NCI-H187 treated with DMSO at 0.1 percent for 48 hours (cell line): ENCODE measurements at places on chromosomes 5 and 9.

- no peak for DNase-seq
Measured at GRCh38 chr5:124706051-124706450, 40.4 kb downstream of the ZNF608 start.

- no peak for DNase-seq
Measured at GRCh38 chr5:72692651-72693442, 123.6 kb upstream of the TNPO1 start.

GRCh38 chr9:131239161-131239975 is 36.9 kb downstream of the FAM78A start:
- DNase-seq: no peak

GRCh38 chr5:125484742-125485641 is 738.6 kb upstream of the ZNF608 start:
- DNase-seq: peak; percentile 97

DNA sequence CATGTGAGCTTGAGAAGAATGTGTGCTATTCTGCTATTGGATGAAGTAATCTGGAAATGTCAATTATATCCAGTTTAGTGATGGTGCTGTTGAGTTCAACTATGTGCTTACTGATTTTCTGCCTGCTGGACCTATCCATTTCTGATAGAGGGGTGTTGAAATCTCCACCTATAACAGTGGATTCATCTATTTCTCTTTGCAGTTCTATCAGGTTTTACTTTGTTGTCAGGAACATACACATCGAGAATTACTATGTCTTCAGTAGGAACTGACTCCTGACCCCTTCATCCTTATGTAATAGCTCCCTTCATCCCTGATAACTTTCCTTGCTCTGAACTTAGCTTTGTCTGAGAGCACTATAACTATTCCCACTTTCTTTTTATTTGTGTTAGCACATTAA is 16.7 kb upstream of the CDC14B start:
- DNase-seq: no peak

GRCh38 chr9:130689937-130690700 is 3.5 kb upstream of the EXOSC2 start:
- DNase-seq: no peak

- DNase-seq: no peak
Measured at GRCh38 chr9:79353856-79354520, 217.8 kb upstream of the TLE4 start.

DNA sequence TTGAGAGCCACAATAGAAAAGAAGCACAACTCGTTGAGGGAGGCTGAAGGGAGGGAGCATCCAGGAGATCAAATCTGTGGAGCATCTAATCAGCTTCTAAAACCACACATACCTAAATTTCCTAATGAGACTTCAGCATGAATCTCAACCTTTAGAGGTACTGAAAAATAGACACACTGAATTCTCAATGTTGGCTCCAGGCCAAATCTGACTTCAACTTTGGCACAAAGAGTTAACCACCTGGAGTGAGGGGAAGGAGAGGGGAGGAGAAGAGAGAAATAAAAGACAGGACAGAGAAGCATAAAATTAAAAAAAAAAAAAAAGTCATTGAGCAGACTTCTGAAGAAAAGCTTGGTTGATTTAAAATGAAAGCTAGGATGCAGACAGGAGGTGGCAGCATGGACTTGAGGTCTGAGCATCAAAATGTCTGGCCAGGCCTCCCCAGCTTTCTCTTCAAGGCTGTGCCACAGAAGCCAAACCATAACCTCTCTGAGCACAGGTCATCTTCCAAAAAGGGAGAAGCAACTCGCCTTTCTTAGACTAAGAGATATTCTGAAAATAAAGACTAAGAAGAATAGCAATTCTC is 205.6 kb downstream of the DENND1A start:
- no peak for DNase-seq

DNA sequence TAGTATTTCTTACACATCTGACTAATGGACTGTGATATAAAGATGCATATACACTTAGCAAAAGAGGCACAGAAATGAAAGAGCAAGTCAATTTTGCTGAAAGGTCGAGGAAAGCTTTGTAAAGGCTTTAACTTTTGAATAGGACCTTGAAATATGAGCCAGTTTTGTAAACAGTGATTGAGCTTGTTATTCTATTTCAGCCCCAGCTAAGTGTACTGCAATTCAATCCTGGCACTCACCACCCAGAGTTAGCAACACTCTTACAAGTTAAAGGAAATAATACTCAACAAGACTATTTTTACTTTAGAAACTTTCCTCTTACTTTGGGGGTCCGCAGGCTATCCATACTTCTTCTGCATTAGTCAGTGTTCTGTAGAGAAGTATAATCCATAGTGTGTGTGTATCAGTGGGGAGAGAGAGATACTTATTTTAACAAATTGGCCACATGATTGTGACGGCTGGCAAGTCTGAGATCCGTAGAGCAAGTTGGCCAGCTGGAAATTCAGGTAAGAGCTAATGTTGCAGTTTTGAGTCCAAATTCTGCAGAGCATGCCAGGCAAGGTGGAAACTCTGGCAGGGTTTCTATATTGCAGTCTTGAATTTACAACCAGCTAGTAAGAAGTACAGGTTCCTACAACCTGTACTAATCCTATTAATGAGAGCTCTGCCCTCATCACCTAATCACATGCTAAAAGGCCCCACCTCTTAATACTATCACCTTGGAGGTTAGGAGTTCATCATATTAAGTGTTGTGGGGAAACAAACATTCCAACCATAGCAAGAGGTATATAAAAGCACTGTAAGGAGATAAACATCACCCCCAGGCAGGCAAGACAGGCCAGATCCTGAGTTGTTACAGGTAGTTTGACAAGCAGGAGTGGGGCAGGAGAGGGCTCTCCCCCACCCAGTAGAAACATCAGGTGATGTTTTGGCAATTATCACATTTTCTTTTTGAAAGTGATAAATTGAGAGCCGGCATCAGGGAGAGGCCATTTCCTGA is 33.6 kb downstream of the IL7R start:
- no peak for DNase-seq

- no peak for DNase-seq
Measured at GRCh38 chr9:93661591-93661990, 85.2 kb downstream of the PHF2 start.

GRCh38 chr5:2909035-2909434 is 157.6 kb upstream of the IRX2 start:
- DNase-seq: no peak

- peak; percentile 74 for DNase-seq
Measured at GRCh38 chr9:113056191-113057106, at the start of gene ZFP37. Gene ZFP37, minus strand, starts transcription at chr9:113056724. Its CDS starts 36 bp downstream, at chr9:113056688.

- no peak for DNase-seq
Measured at GRCh38 chr5:16542236-16542635, 74.6 kb downstream of the RETREG1 start.

DNA sequence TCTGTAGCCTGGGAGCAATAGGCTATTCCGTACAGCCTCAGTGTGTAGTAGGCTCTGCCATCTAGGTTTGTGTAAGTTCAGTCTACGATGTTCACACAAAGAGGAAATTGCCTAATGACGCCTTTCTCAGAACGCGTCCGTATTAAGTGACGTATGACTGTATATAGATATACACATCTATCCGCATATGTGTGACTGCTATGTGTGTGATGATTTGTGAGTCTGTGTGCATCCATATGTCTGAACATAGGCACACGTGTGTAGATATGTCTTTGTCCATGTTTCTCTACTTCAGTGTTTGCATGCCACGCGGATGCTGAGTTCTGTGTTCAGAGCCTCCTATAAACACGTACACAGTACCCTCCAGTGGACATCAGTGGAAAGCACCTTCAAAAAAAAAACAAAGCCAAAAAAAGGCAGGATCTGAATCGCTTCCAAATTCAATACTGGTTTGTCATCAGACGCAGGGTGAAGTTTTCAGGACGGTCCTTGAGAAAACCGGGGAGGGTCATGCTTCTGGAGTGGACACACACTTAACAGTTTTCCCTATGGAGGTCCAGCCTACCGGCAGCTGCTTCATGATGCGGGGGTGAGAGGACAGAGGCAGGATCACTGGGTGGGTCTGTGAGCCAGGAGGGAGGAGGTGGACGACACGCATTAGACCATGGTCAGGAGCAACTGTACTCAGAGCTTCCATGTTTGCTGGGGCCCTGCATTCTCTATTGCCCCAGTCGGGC is 29.5 kb upstream of the ALDH1B1 start:
- DNase-seq: no peak

GRCh38 chr5:119161430-119161829 is 90.5 kb downstream of the DMXL1 start:
- DNase-seq: no peak

DNA sequence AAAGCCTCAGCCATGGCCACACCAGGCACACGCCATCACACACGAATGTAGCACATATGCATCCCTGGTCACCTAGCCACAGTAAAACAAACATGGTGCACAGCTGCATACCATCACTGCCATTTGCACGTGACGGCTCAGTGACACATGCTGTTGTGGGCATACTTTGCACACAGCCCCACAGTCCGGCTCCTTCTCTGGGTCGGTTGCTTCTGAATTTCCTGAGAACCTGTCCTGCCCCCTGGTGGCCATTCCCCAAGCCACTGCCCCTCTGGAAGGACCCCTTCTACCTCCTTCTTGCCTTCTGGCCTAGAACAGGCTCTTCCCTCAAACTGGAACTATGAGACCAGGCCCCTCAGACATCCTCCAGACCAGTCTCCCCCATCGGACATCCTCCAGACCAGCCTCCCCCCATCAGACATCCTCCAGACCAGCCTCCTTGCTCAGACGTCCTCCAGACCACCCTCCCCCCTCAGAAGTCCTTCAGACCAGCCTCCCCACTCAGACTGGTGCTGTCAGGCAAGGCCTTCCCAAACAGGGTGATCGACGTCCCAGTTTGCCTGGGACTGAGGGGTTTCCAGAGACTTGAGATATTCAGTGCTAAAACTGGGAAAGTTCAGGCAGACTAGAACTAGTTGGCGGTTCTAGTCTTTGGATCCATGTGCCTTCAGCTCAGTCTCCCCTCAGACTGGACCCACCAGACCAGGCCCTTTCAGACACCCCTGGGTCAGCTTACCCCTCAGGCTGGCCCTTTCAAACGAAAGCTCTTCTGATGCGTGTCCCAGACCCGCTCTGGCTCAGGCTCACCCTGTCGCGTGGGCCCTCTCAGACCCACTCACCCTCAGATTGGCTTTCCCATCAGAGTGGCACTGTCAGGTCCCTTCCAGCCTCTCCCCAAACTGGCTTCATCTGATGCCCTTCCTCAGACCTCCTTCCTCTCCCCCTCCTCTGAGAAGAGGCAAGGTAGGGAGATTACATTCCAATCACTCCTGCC is 24.3 kb upstream of the ENHO start:
- DNase-seq: no peak

- no peak for DNase-seq
Measured at GRCh38 chr5:96187309-96188027, 225.8 kb upstream of the ELL2 start.

DNA sequence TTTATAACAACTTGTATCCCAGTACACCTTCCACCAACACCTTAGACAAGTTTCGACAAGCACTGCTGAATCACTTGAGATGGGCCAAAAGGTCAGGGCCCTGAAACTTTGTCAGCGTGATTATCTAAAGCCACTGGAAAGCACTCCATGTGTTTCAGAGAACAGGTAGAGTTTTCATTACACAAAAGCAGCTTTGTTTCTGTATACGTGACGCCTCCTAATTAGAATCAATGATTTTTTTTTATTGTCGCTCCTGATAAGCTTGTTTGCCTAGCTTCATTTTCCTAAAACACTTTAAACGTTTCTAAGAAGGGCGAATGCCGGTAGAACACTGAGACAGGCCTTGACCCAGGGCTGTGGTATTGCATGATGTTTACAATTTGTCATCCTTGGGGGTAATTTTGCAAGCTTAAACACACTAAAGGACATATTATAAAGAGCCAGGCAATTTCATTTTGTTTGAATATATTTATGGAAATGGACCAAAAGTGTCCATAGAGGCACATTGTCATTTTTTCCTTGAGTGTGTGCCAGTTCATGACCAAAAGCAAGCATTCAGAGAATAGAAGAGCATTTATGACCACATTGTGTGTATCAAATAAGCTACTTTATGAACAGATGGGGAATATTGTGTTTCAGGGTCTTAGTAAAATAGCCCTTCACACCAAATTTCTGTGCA is 193.6 kb downstream of the GLIS3 start:
- no peak for DNase-seq
